Epithelial cell of prostate (primary cell): ENCODE measurements at places on chromosomes 2 and 18.

GRCh38 chr2:152386266-152386665 lies 51.3 kb downstream of the FMNL2 start:
- DNase-seq: no peak

DNA sequence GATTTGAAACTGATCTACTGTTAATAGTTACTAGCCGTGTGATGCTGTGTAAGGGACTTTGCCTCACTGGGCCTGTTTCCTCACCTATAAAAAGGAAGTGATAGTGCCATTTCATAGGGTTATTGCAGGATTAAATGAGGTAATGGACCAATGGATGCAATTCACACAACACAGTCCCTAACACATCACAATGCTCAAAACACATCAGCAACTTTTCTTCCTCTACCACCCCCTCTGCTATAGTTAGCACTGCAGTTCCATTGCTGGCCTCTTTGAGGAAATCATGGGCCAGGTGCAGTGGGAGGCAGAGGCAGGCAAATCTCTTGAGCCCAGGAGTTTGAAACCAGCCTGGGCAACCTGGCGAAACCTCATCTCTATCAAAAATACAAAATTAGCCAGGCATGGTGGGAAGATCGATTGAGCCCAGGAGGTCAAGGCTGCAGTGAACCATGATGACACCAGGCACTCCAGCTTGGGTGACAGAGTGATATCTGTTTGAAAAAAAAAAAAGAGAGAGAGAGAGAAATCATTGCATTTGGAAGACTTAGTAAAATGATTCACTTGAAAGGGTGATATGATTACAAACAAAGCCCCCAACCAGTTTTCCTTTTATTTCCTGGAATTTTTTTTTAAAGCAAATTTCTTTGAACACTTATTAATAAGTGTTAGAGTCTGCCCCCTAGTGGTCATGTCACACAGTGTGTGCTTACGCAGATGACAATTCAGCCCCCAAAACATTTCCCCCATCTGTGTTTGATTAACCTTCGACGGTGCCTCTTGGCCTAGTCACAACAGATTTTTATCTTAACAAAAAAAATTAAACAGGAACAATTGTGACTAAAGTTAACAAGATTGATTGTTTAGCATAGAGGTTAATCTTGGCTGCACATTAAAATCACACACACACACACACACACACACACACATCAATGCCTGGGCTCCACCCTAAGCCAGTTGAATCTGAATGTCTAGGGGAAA lies 88.6 kb upstream of the BCL11A start:
- DNase-seq: no peak

- DNase-seq: no peak
Observed at GRCh38 chr2:187994464-187995331, 297.0 kb upstream of the GULP1 start.

GRCh38 chr18:506264-506663 lies 5.8 kb upstream of the COLEC12 start:
- no peak for DNase-seq

DNA sequence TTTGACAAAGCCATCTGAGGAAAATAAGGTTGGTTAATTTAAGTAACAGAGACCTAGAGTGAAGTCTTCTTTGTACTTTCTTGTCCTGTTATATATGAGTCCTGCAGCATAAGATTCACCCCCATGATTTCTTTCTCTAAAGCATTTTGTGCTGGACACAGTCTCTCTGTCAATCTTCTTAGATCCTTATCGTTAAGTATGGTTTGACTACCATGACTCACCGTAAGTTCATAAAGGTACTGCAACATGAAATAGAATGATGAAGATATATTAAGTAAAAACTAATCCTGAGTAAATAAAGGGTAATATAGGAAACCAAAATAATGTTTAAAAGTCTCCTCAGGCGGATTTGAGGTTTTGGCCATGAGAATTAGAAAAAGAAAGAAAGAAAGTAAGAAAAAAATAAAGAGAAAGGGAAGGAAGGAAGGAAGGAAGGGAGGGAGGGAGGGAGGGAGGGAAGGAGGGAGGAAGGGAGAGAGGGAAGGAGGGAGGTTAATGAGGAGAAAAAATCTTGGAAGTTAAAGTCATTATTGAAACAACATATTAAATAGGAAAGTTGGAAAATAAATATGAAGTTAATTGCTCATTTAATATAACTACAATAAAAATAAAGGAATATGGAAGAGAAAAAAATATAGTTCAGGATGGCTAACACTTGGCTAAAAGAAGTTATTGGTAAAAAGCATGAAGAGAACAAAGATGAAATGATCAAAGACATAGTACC lies 980.3 kb upstream of the CDH2 start:
- DNase-seq: no peak

DNA sequence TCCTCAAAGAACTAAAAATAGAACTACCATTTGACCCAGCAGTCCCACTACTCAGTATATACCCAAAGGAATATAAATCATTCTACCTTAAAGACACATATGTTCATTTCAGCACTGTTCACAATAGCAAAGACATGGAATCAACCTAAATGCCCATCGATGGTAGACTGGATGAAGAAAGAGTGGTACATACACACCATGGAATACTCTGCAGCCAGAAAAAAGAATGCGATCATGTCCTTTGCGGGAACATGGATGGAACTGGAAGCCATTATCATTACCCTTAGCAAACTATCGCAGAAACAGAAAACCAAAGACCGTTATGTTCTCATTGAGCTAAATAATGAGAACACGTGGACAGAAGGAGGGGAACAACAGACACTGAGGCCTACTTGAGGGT lies 44.5 kb downstream of the TWSG1 start:
- DNase-seq: no peak

DNA sequence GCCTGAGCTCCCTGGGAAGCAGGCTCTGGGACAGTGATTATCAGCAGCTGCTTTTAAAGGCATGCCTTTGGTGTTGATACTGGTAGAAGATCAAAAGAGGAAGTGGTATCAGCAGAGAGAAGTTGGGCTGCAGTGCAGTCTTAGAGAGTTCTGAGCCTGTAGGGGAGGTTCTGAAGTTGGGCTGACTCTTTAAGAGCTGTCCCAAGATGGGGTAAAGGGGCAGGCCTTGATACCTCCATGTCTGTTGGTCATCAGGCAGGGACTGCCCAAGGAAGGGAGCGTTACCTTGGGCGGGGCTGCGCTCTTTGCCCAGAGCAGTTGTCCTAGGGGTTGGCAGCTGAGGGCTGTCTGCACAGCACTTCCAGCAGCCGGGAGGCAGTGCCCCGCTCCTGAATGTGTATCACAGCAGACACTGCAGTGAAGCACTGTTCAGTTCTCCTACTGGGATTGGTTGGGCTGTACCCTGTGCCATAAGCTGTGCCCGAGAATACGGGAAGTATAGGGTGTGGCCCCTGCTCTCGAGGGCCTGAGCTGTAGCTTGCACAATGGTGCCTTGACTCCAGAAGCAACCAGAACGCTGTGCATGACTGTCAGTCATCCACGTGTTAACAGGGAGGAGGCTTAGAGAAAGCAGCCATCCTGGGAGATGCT lies 177.0 kb downstream of the CTIF start:
- DNase-seq: no peak

DNA sequence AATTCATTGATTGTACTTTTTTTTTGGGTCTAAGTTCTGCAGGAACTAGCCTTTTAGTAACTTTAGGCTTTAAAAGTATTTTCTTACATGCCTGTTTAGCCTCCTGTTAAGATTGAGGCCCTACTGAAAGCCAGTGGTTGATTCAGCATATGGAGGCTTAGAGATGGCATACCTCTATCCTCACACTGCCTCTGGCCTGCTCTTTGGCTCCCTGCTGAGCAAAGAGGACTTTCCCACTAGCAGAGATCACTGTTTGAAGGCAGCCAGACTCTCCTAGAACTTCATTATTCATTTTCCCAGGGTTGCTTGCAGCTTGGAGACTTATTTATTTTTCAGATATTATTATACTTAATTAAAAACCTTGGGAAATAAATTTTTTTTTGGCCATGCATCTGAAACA lies 405.6 kb upstream of the MEX3C start:
- DNase-seq: no peak

DNA sequence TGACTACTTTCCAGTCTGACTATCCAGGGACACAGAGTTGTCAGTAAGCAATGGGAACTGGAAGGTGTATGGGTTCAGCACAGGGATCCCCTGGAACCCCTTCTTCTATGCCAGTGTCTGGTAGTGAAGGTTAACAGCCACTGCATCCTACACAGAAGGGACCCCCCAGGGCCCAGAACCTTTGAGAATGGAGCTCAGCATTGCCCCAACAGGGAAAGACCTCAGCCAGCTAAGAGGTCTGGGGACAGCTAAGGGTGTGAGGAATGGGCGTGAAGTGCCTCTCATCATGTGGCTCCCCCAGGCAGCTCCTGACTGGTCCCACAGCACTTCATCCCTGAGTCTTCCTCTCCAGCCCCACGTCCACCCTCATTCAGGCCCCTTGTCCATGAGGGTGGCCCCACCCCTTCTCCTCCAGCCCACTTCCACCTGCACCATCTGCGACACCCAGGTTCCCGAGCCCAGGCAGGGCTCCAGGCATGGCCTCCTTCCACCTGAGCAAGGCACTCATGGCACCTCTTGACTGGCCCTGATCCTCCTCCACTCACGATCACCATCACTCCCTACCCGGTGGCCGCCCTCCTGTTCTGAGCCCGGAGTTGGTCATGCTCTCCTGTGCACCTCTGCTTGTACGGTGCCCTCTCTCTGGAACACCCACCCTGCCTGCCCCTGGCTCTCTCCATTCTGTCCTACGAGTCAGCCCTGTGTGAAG lies 77.1 kb downstream of the SFXN5 start:
- DNase-seq: no peak

GRCh38 chr18:7056026-7056425 lies 61.6 kb downstream of the LAMA1 start:
- no peak for DNase-seq

- DNase-seq: no peak
Observed at GRCh38 chr2:85419009-85419675, 628 bp downstream of the SH2D6 start.

GRCh38 chr2:237073552-237073951 lies 12.1 kb upstream of the COPS8 start:
- no peak for DNase-seq

DNA sequence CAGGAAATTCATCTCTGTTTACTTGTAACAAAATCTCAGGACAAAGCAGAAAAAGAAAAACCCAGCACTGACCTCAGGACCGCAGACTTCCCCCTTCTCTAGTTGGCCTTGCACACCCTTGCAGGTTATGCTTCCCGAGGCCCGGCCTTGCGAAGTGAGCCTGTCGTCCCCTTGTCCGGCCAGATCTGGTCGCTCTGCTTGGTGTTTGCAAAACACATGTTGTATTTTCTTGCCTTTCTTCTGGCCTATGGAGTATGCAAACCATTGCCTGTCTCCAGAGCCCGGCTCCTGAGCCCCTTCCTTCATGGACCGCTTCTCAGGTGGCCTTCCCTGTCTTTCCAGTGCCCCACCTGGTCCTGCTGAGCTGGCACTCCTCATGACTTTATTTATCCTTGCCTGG lies 4.8 kb downstream of the IMPA2 start:
- no peak for DNase-seq

GRCh38 chr18:73313476-73313875 lies 445.7 kb upstream of the NETO1 start:
- no peak for DNase-seq

DNA sequence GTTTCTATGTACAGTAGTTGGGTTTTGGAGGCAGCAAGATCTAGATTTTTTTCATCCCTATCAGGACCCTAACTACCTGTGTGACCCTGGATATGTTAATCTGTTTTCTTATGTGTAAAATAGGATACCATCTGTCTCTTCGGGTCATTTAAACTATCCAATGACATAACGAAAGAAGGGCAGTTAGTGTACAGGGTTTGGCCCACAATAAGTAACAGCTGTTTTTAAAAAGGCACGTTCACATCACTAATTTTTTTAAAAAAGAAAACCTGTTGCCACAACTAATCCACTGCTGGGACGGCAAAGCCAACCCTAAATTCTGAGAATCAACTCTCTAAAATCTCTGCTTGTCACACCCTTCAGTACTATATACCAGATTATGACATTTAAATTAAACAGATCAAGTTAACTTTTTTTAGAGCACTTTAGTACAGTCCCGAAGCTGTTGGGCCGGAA lies 869 bp downstream of the USP40 start:
- no peak for DNase-seq

- DNase-seq: no peak
Observed at GRCh38 chr18:55550471-55550870, 37.5 kb downstream of the TCF4 start.

GRCh38 chr18:65725251-65726050 lies 25.4 kb upstream of the CDH7 start:
- no peak for DNase-seq

- DNase-seq: peak; percentile 14
Observed at GRCh38 chr2:137333386-137334165, 568.2 kb downstream of the THSD7B start.

GRCh38 chr18:12776821-12777471 lies 74.1 kb downstream of the PSMG2 start:
- DNase-seq: no peak

GRCh38 chr2:218017211-218018053 lies 14.6 kb upstream of the TNS1 start:
- no peak for DNase-seq
